ENCODE measurements at places on chromosomes 3 and 15.

DNA sequence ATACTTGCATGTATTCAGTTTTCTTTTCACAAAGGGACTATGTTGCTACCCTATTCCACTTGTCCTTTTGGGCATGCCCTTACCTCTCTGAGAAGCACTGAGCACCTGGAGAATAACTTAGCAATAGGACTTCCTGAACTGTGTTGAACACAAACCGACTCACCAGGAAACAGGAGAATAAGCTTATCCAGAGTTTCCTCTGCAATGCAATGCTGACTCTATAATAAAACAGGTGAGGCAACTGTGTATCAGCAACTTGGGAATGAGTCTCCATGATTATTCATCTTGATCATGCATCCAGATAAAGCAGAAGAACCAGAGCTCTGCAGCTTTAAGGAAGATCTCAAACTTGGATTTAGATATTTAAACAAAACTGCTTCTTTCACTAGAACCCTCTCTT is 806.5 kb downstream of the IGSF11 start:
- no peak for ATAC-seq

GRCh38 chr3:130077636-130078035 is 4.0 kb upstream of the ALG1L2 start:
- ATAC-seq = no peak

DNA sequence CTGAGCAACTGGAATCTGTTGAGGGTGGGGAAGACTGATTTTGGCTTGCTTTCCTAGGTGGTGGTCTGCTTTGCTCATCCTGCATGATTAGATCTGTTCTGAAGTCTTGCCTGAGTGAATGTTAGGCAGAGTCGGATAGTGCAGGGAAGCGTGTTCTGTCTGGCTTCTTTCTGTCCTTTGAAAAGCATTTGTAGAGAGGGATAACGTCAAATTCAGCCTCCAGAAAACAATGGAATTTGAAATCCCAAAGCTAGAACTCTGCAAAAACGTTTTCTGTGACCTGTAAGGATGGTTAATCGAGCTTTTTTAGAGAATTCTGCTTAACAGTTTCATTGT is 1.4 kb downstream of the GLCE start:
- no peak for ATAC-seq

GRCh38 chr15:39188930-39189329 is 391.9 kb upstream of the THBS1 start:
- ATAC-seq = no peak

- ATAC-seq = peak; percentile 77
These were observed 63.8 kb downstream of the CHSY1 start for GRCh38 chr15:101187820-101188636.

GRCh38 chr15:62931650-62932049 is 110.9 kb upstream of the TPM1 start:
- no peak for ATAC-seq

- ATAC-seq = no peak
These were observed 95.0 kb downstream of the FNDC3B start for GRCh38 chr3:172134352-172134751.

GRCh38 chr3:46508850-46509591 is 11.2 kb downstream of the RTP3 start:
- no peak for ATAC-seq

GRCh38 chr15:100801256-100801900 is 78.3 kb upstream of the ALDH1A3 start:
- ATAC-seq = no peak

Data from stimulated activated memory B cell treated with anti-CD40 and anti-IgM and Interleukin-4, amounts not matched to agents 10 μg/mL and 1 μg/mL and 100 μg/mL, for 72 hours (primary cell).